Trophoblast cell (in vitro differentiated cells and primary cell): ENCODE measurements at places on chromosomes 5 and 9.

DNA sequence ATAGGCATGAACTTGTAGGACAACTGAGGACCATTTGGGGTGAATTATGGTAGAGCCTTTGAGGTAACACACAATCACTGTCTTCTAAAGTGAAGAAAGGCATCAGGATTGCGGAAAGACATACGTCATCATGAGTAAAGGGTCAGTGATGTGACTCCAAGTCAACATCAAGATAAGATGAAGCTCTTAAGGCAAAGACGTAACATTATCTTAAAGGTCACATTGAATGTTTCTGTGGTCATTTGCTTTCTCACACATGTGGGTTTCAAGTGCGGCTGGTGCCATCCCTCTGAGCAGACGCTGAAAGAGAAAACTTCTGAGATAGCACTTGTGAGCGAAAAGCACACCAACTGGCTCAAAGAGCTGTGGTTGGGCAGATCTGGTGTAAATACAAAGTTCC is 63.3 kb upstream of the GRAMD2B start:
- peak; percentile 88 for DNase-seq

DNA sequence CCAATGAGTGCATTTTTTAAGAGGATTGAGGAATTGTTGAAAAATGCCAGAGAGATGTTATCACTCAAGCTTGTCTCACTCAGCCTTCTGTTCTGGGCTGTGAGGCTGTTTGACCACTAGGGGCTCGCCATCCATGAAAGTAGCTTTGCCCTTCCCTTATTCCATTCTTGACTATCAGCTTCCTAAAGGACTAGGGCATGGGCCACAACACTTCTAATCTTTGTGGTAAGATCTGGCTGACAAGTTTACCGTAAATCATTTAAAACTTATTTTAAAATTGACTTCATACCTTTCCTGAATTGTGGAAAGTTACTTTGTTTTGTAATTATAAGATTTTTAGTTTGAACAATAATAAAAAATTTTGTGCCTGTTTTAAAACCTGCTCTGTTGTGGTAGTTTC is 49.5 kb downstream of the TJP2 start:
- DNase-seq = peak; percentile 94

DNA sequence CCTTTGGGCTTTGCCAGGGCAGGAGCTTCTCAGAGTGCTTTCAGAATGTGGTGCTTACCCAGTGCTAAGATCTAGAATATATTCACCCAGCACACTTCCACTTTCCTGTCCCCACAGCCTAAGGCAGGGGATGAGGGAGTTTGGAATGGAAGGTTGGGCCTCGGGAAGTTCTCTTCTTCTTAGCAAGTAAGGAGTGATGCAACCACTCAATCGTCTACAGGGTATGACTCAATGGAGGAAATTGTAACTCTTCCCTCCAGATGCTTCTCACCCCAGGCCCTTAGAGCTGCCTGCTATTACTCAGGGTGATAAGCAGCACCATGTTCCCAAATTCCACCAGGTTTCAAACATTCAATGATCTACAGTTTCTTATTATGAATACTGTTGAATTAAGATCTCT is 30.8 kb upstream of the AGGF1 start:
- DNase-seq = peak; percentile 90

- DNase-seq = no peak
Observed at GRCh38 chr5:118902656-118903438, 85.5 kb downstream of the DTWD2 start.

DNA sequence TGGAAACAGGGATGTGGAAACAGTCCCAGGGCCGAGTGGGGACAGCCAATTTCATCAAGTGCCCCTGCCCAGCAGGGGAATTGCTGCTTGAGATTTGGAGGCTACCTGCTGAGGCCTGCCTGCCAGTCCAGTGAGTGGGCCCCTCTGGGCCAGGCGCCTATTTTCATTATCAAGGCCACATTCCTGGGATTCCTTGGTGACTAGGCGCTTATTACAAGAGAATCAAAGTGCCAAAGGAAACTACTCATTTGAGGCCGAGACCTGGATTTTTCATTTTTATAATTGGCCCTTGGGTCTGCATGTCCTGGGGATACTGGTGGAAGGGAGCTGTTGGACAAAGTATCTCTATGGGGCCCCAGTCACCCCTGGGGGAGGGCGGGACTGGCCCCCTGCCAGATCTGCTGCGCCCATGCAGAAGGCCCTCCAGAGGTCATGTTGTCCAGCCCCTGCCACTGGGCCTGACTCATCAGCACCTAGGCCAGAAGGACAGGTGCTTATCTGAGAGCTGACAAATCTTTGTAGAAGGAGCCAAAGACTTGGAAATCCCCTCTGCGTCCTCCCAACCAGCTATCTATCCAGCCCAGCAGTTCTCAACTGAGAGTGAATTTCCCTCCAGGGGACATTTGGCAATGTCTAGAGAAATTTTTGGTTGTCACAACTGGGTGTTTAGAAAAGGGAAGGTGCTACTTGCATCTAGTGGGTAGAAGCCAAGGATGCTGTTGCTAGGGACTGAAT is 45.6 kb downstream of the FOXI1 start:
- DNase-seq = peak; percentile 95

DNA sequence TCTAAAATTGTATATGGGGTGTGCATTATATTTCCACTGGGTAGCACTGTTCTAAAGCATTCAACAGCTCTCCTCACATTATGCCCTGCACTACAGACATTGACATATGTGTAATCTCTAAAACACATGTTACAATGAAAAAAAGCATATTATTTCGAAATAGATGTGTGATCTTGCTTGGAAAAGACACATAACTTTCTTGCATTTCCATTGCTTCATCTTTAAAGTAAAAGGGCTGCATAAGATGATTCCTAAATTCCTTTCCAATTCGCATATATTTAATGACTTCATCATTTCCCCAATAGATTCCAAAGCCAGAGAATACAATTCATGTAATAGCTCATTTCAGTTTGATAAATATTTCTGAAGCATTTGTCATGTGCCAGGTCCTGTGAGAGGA is 566.9 kb downstream of the PDE4D start:
- DNase-seq = no peak

DNA sequence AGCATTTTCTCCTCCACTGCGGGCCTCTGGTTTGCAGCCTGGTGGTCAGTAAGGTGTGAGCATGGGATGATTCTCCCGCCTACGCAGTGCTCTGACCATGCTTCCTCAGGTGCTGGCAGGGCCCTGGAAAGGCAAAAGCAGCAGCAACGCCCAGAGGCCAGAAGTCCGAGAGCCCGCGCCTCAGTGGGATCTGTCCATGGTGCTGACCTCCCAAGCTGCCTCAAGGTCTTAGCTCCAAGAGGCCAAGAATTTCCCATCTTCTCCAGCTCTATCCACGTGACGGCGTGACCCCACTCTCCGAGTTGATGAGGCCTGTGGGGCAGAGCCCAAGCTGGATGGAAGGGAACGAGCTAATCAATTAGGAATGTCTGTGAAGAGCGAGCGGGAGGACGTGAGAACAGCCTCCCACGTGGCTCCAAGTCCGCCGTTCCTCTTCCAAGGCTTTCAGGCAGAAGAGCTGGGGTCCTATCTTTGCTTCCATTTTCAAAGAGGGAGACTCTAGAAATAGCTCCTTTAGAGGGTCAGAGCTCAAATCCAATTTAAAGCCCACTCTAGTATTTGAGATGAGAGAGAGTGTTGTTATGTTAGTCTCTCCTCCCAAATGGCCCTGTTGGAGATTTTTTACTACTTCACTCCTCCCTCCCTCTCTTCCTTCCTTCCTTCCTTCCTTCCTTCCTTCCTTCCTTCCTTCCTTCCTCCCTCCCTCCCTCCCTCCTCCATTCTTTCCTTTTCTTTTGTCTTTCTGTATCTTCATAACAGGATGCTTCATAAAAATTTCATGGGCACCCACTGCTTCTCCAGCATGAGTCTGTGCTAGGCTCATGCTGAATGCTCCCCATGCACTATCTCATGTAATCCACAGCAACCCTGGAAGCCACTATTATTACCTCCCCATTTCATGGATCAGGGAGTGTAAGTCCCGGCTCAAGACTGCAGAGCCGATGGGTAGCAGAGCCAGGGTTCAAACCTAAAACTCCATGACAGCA is 69.3 kb downstream of the OLFM1 start:
- DNase-seq = peak; percentile 68

DNA sequence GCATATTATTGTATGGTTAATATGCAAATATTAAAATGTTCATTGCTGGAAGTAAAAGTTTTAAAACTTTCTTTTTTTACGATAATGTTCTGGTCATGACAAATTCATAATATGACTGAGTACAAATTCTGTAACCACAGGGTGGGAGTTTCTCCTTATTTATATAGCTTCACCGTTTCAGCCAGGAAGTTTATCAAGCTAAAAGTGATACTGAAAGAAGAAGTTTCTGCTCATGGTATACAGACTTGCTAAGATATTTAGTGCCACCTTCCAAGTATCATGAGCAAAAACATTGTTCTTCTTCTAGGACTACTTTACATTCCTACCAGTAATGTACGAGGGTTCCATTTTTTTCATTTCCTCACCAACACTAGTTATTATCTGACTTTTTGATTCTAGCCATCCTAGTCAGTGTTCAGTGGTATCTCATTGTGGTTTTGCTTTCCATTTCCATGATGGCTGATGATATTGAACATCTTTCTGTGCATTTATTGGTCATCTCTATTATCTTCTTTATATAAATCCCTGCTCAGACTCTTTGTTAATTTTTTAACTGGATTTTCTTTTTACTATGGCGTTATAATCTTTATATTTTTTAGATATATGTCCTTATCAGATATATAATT is 94.2 kb upstream of the PRRC1 start:
- DNase-seq = no peak

GRCh38 chr5:150497274-150497988 is 10.5 kb upstream of the NDST1 start:
- peak; percentile 90 for DNase-seq

- DNase-seq = no peak
Observed at GRCh38 chr5:157389103-157389502, 70.9 kb upstream of the NIPAL4 start.

GRCh38 chr5:149089796-149090195 is 26.9 kb upstream of the SH3TC2 start:
- DNase-seq = no peak

- DNase-seq = no peak
Observed at GRCh38 chr5:111095982-111096381, 3.8 kb downstream of the WDR36 start.

DNA sequence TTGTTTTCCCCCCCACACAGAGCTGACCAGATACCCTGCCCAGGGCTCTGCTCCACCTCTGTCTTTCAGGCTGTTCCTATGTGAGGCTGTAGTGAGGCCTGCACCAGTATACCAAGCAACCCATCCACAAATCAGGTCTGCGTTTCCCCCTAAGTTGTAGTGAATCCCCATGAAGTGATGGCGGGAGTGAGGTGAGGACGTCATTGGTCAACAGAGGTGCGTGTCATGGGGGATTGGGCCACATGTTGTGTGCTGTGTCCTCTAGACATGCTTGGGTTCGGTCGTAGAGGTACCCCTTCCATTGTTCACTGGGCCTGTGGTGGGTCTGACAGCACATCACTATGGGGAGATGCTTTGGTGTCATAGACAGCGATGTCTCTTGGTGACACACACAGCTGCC is 184.6 kb downstream of the CACNA1B start:
- DNase-seq = no peak

DNA sequence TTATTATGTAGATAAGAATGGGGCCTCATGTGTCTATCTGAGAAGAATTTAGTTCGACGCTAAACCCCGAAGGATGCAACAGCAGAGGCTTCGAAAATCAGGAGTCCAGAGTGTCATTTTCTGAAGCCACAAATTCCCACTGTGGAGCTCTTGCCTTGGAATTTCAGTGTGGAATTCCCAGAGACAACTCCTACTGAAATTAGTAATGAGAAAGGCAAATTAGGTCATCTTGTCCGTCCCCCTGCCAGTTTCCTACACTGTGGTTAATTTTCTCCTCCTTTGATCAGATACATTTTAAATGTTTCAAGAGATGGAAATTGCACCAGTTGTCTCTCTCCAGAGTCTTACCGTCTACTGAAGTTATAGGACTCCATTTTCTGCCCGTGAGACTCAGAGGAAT is 633.6 kb downstream of the BNC2 start:
- DNase-seq = no peak

DNA sequence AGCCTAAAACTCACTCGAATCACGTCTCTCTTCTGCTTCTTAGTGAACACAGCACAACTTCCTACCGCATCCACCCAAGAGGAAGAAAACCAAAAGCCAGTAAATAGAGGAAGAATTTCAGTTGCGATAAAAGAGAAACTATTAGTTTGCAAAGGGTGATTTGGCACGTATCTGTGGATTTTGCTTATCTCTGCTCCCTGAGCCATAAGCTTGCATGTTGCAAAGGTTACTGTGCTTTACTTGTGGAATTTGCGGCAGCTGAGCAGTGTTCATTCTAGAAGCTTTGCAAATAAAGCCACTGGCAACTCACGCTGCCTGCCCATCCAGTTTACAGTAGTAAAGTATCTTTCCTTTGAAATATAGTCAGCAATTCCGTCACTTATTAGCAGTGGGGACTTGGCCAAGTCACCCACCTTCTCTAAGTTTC is 149.0 kb upstream of the PCA3 start:
- peak; percentile 33 for DNase-seq

GRCh38 chr5:27315363-27316270 is 277.2 kb upstream of the CDH9 start:
- peak; percentile 6 for DNase-seq

DNA sequence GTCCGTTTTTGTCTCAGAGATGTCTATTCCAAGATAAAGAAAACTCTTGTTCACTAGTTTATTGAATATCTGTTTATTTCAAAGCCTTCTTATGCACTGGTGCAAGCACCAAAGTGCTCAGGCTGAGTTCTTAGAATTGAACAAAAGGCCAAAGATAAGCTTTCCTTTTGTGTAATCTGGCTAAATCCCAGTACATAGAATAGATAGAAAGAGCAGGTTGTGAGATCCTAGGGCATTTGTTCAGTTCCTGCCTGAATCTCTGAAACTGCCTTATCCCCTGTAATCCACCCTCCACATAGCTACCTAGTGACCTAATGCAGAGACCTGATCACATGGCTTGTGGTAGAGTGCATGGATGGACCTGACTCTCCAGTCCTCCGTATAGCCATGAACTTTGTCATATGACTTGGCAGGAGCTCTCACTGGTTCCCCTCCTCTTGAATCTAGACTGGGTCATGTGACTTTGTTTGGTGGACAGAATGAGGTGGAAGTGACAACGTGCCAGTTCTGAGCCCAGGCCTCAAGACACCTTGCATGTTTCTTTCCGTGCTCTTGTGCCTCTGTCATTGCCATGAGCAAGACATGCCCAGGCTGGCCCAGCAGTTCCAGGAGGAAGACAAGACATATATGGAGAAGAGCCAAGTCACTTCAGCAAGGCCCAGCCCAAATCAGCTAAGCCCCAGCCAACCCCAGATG is 139.3 kb upstream of the SHB start:
- peak; percentile 5 for DNase-seq

GRCh38 chr9:2496169-2496568 is 125.4 kb upstream of the VLDLR start:
- DNase-seq = no peak

- DNase-seq = peak; percentile 52
Observed at GRCh38 chr9:126301985-126302603, 24.5 kb upstream of the MVB12B start.

DNA sequence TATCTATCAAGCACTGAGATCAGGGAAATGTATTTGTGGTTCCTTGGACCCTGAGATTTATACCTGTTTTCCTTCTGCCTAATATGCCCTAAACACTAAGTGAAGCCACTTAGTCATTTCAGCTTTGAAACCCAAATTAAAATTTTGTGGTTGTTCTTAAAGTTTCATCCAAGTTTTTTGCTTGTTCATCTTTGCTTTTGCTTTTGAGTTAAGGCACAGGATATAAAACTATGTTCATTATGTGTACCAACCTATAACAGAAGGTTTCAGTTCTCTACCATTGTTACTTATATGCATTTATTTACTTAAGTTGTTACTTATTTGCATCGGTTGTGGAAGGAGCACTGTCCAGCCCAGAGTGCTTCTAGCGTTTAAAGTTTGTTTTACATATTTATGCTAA is 382.3 kb downstream of the PTPRD start:
- no peak for DNase-seq

- DNase-seq = peak; percentile 61
Observed at GRCh38 chr9:95363051-95363841, 45.7 kb upstream of the FANCC start.
